Stimulated activated CD8-positive, alpha-beta memory T cell treated with anti-CD3 and anti-CD28 coated beads, Interleukin-7, amount 100 ng/mL, for 1 hour (primary cell): ENCODE measurements at places on chromosomes 2 and 18.

- no peak for DNase-seq
Measured at GRCh38 chr2:240503848-240504247, 53.9 kb downstream of the ANKMY1 start.

GRCh38 chr2:99821572-99821971 lies 320.8 kb downstream of the AFF3 start:
- DNase-seq = no peak

GRCh38 chr2:241072151-241072550 lies 29.9 kb downstream of the MTERF4 start:
- no peak for DNase-seq

GRCh38 chr2:121907928-121908327 lies 152.5 kb downstream of the TSN start:
- no peak for DNase-seq

DNA sequence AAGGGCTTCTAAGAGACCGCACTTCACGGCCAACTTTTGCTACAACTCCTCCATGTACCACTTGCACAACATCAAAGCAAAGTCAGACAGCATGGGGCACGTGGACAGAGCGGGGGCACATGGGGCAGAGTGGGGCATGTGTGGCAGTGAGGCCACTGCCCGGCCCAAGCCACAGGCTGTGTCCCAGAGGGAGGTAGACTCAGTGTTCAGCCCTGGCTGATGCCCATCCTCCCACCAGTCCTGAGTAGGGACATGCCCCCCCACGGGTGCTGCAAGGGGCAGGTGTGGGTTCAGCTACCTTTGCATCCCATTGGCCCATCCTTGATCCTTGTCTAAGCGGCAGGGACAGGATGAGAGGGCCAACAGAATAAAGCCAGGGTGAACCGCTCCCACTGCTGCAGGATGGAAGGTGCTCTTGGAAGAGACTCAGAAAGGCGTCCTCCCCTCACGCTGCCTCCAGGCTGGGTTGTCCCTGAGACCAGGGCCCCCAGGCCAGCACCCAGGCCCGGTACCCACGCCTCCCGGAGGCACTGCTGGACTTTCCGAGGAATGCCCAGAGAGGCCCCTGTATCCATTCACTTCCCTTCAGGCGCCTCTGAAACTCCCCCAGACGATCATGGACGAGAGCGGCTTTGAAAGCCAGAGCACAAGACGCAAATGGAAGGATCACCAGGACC lies 218.2 kb downstream of the NDUFA10 start:
- DNase-seq = no peak

DNA sequence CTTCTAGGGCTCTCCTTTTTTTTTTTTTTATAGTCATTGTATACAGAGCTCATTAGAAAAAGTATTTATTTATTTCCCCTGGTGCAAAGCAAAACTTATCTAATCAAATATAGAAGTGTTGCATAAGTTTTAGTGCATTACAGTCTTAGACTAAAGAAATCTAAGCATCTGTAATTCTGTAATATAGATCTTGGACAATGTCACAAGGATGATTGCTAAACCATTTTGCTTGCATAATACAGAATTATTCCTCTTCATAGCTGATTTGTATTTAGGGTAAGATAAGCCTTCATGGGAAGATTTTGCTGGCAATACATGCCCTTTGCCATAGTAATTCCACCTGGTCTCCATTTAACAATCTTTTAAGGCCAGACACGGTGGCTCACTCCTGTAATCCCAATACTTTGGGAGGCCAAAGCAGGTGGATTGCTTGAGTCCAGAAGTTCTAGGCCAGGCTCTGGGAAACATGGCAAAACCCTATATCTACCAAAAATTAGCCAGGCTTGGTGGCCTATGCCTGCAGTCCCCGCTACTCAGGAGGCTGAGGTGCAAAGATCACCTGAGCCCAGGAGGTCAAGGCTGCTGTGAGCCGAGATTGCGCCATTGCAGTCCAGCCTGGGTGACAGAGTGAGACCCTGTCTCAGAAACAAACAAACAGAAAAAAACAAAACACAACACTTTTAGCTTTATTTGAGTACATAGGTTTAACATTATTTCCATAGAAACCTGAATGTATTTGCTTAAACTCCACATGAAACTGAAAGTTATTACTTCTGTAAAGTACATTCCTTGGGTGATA lies 2.2 kb upstream of the ACADL start:
- no peak for DNase-seq

GRCh38 chr2:46171411-46171953 lies 125.7 kb upstream of the EPAS1 start:
- DNase-seq = no peak

DNA sequence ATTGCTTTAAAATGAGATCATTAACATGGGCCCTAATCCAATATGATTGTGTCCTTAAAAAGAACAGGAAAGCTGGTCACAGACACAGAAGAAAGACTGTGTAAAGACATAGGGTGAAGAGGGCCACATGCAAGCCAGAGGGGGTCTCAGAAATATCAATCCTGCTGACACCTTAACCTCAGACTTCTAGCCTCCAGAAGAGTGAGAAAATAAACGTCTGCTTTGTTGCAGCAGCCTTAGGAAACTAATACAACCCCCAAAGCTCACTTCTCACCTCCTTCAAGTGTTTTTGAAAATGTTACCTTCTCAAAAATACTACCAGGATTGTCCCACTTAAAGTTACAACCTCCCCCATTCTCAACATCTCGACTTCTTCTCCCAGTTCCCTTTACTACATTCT lies 39.8 kb upstream of the SESTD1 start:
- DNase-seq = no peak

- no peak for DNase-seq
Measured at GRCh38 chr18:48580782-48581181, 42.0 kb downstream of the CTIF start.

GRCh38 chr2:9313443-9313842 lies 106.8 kb downstream of the ASAP2 start:
- DNase-seq = no peak

GRCh38 chr2:68877079-68877772 lies 6.0 kb upstream of the BMP10 start:
- DNase-seq = no peak

GRCh38 chr2:47078541-47079482 lies 76.3 kb downstream of the STPG4 start:
- no peak for DNase-seq

- DNase-seq = no peak
Measured at GRCh38 chr2:216720722-216721121, 25.4 kb upstream of the IGFBP5 start.
